SK-N-SH treated with all-trans-retinoic acid at 6 μM for 48 hours (cell line): ENCODE measurements at places on chromosomes 6 and 20.
A peak's percentile ranks its signal among the peaks of the same experiment; 100 is the strongest.

DNA sequence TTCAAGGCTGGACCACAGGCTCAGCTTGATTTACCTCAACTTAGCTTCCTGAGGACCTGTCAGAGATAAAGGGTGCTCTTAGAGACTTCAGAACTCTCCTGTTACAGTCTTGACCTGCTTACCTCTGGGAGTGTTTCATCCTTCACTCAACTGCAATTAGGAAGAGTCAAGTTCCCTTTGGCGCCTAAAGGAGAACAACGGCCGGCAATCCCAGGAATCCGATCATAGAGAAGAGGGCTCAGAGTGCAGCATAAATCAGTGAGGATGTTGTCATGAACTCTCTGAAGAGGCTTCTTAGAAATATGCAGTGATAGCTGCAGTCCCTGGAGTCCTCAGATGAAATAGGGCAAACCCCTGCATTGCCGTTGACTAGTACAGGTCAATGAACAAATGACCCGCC lies 36.4 kb downstream of the LYRM2 start:
- no peak for ATAC-seq

DNA sequence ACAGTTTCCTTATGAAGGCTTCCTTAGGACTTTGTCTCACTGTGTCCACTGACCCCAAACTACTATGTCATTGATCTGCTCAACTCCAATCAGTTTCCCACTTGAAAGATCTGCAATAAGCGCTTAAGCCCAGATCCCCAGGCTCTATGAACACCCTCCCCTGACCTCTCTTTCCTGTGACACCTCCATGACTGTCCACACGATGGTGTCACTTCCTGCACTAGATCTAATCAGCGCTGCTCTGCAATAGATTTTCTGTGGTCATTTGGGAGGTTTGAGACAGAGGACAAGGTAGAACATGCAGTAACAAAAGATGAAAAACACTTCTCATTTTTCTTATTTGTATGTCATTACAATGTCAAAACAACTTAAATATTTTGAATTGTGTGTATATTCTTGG lies 304.6 kb upstream of the AGPAT4 start:
- ATAC-seq, result no peak

GRCh38 chr20:46970937-46971630 lies 76.4 kb downstream of the EYA2 start:
- ATAC-seq, result peak; percentile 99

- ATAC-seq, result no peak
Observed at GRCh38 chr6:5270093-5270680, 8.9 kb downstream of the FARS2 start.

GRCh38 chr20:41089555-41089954 lies 47.8 kb upstream of the PLCG1 start:
- ATAC-seq, result no peak
